ENCODE measurements at places on chromosomes 13 and 19.

DNA sequence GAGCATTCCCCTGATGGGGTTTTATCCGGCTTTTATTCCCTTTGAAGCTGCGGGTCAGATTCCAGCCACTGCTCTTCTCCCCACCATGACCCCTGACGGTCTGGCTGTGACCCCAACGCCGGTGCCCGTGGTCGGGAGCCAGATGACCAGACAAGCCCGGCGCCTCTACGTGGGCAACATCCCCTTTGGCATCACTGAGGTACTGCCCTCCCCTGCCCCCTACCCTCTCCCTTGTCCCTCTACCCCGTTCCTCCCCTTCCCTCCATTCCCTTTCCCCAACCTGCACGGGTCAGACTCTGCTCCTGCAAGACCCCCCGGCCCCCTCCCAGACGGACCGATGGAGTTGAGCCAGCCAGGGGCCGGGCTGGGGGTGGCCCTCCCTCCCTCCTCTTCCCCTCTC is 6.2 kb downstream of the U2AF2 start:
- DNase-seq: no peak

GRCh38 chr19:4113398-4114088 is 10.4 kb downstream of the MAP2K2 start:
- no peak for DNase-seq

DNA sequence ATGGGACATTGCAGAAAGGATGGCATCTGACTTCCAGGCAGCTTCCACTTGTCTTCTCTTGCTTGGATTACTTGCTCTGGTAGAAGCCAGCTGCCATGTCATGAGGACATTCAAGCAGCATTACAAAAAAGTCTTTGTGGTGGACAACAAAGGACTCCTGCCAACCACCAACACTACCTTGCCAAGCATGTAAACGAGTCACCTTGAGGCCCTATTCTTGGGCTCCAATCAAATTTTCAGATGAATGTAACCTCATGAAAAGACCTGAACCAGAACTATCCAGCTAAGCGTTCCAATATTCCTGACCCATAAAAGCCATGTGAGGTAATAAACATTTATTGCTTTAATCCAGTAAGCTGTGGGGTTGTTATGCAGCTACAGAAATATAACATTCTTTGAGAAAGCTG is 12.5 kb downstream of the PROSER1 start:
- DNase-seq: no peak

DNA sequence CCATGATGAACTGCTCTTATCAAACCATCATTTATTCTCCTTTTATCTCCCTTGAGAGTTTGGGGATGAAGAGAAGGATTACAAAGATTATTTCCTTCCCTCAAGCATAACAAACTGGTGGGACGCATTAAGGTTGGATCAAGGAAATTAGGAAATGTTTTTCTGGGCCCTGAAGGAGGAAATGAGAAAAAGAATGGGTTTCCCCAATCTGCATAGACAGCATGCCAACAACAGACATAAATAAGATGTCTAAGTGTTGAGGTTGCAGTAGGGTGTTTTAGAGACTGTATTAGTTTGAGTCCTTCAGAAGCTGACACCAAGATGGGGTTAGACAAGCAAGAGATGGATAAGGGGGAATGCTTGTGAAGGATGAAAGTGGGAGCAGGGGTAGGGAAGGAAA is 7.3 kb downstream of the EPSTI1 start:
- no peak for DNase-seq

Data from stimulated activated CD4-positive, alpha-beta T cell treated with anti-CD3 and anti-CD28 coated beads, Interleukin-1b, Interleukin-23, amount 100 ng/mL, for 4 hours (primary cell).